Activated naive CD4-positive, alpha-beta T cell treated with anti-CD3 and anti-CD28 coated beads, Interleukin-2, amount 50 U/mL, for 72 hours (primary cell): ENCODE measurements at places on chromosomes 16 and 17.

- no peak for DNase-seq
These were observed 8.3 kb upstream of the RAB5C start for GRCh38 chr17:42163113-42163512.

DNA sequence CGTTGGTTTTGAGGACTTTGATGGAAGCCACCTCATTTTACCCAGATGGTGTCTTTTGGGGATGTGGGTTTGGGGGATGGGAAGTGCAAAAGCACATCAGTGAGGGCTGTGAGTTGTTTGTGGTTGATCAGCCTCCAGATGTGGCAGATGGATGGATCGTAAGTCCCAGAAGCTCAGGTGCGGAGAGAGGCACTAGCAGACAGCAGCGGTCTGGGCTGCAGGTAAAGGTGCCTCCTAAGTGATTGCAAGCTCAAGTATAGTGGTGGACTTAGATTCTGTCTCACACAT is 18.0 kb downstream of the HS3ST3B1 start:
- no peak for DNase-seq

DNA sequence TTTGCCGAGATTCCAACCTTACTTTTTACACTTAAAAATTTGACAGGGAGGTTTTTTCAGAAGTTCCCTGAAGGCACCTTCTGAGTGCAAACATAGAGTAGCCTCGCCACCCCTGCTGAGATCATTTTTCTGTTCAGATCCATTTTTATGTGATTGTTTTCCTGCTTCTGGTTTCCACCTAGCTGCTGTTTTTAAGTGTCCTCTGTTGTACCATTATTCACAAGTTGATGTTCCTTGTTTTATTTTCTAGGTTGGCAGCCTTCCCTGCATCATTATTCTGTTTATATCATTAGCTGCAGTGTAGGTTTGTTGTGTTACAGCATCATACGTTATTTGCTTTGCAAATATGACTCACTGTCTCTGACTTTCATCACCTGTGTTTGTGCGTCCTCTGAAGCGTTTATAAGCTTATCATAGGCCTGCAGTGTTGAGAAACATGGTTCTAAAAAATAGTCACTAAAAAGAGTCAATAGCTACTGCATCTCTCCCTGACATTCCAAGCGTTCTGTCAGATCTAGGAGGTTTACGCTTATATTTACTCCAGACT is 116.9 kb upstream of the CLEC3A start:
- no peak for DNase-seq

DNA sequence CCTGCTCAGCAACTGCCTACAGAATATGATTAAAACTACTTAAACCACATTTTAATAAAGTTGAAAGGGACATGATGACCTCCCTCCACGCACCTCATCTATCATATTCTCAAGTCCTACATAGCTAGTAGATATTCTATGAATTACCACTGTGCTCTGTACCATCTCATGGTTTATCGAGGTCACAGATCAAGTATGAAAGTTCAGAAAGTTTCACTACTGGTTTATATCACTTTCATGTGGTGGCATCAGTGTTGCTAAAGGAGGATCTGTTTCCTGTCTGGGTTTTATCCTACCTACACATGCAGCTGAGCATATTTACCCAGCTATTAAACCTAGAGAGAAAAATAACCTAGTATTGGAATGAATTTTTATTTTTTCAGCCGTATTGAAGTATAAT is 214.9 kb upstream of the MON1B start:
- no peak for DNase-seq

DNA sequence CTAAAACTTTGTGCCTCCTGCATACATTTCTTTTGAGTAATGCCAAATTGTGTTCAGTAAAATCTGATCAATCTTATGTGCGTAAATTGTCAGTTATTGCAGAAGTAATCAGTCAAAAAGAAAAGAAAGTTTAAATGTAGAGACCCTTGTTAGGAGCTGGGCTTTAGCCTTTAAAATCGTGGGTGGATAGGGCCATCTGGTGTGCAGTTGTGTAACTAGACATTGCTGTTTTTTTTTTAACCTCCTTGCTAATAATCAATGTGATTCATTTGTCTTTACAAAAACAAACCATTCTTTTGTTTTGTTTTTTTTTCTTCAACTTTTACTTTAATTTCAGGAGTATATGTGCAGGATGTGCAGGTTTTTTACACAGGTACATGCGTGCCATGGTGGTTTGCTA is 5.3 kb upstream of the WWOX start:
- no peak for DNase-seq

DNA sequence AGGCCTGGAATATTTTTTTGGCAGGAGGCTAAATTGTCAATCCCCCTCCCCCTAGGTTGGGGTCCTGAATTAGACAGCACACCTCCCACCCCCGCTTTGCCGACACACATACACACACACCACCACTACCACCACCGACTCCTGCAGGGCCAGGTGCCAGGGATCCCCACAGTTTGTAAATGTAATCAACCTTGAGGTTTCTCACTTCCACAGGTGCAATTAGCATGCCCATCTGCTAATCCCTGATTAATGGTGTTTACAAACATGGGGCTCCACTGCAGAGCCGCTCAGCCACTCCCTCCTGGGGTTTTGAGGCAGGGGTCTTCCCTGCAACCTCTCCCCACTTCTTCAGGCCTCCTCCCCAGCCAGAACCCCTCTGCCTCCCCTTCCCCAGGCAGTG is 11.8 kb downstream of the MRM1 start:
- no peak for DNase-seq

DNA sequence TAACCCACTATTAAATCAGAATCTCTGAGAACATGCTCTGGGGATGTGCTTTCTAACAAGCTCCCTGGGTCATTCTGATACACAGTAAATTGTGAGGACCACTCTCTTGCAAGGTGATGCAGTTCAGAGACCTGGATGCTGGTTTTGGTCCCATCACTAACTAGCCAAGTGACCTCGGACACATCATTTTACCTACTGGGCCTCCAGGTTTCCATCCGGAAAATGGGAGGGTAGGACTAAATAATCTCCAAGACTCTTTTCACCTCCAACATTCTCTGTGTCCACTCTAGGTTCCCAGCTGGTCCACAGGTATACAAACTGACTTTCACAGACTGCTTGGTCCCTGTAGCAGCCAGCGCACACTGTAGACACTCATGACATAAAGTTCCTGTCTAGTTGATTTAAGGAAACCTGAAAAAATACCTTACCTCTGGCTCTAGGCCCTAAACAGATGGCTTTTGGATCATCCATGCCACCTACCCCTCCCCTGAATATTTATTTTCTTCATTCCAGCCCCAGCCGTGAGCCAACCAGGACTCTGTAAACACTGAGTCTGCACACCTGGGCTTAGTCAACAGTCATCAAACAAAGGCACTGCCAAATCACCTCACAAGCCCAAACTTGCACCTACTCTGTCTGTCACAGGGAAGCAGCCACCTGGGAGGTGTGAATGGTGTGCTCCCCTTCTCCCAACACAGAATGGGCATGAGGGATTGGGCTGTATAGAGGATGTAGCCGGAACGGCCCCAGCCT is 51.3 kb upstream of the MRPS23 start:
- no peak for DNase-seq
